Osteocyte (in vitro differentiated cells): ENCODE measurements at places on chromosomes 5 and 9. TPM values are rescaled to one million over a fixed set of nuclear protein-coding genes. Genes with fewer than 3 reads are reported as not detected.

The PLPP6 gene
- 8.1 and 9.0 TPM in 2 replicates for total RNA-seq

The OSTF1 gene
- total RNA-seq: 21.4 and 21.8 TPM in 2 replicates

The N4BP3 gene
- 0.55 and 0.64 TPM in 2 replicates for total RNA-seq

The NUTM2G gene
- total RNA-seq: 0.13 TPM in 1 of 2 replicates, not detected in the other

The KIF4B gene
- not detected in 2 replicates for total RNA-seq

The DIRAS2 gene
- total RNA-seq: 2.7 and 5.1 TPM in 2 replicates

The TSSK1B gene
- 0.21 and 0.42 TPM in 2 replicates for total RNA-seq

The PTGR1 gene
- 16.5 and 17.1 TPM in 2 replicates for total RNA-seq
